NCI-H1092 (cell line): ENCODE measurements at places on chromosomes 2 and 18.

DNA sequence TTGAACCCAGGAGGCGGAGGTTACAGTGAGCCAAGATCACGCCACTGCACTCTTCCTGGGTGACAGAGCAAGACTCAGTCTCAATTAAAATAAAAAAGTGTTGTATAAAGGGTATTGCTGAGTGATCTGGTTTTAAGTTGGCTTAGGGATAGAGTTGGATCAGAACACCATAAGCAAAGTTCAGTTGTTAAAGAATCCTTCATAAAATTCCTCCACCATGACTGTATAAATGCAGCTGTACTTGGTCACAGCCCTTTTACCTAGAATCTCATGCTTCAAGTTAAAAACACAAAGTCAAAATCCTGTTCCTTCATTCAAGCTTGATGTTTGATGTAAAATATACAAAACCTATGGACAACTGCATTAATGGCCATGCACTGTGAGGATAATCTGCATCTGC is 33.4 kb upstream of the PNO1 start:
- no peak for DNase-seq

DNA sequence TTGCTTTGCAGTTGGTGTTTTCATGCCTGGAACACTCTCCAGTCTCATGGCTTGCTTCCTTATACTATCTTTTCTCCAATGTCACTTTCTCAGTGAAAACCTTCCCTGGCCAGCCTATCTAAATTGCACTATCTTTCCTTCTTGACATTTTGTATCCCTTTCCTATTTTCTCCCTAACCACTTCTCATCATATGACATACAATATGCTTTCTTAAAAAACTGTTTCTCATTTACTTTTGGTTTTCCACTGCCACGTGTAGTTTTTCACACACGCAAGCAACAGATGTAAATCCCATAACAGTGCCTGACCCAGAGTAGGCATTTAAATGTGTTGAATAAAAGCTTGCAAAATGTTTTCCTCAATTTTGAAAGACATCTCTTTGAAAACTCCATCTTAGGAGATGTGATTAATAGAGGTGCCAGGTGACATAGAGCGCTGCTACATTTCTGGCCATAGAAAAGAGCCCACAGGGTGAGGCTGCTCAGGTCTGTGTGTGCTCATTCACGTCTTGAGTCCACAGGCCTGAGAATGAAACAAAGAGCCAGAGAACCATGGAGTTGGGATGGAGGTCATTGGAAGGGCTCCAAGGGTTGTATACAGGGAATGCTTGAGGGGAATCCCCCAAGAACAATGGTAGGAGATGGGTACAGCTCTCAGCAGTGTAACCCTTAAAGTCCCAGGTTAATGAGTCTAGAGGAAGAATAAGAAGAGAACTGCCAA is 12.7 kb downstream of the ZNF24 start:
- DNase-seq: no peak

DNA sequence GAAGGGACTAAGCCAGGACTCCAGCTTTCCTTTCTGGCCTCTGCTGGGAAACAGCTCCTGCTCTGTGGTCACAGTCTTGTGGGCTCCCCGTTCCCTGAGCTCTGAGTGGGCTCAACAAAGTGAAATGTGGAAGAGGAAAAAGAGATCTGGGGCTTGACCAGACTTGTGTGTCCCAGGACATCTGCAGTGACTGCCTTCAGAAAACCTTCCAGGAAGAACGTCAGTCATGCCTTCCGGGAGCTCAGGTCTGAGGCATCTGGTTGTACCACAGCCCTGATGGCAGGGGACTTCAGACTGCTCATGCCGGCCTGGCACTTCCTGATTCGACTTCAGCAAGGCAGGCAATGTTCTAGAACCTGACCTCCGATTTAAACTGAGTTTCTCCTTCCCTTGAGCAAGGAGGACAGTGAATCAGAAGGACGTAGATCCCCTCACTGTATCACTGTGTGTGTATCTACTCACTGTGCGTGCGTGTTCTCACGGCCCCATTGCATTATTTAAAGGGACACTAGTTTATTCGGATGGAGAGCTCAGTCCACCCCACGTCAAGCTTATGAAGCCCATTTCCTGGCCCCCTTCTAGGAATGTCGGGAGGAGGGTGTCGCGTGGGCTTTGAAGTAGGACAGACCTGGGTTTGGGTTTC is 548 bp upstream of the FBLN7 start:
- DNase-seq: no peak

DNA sequence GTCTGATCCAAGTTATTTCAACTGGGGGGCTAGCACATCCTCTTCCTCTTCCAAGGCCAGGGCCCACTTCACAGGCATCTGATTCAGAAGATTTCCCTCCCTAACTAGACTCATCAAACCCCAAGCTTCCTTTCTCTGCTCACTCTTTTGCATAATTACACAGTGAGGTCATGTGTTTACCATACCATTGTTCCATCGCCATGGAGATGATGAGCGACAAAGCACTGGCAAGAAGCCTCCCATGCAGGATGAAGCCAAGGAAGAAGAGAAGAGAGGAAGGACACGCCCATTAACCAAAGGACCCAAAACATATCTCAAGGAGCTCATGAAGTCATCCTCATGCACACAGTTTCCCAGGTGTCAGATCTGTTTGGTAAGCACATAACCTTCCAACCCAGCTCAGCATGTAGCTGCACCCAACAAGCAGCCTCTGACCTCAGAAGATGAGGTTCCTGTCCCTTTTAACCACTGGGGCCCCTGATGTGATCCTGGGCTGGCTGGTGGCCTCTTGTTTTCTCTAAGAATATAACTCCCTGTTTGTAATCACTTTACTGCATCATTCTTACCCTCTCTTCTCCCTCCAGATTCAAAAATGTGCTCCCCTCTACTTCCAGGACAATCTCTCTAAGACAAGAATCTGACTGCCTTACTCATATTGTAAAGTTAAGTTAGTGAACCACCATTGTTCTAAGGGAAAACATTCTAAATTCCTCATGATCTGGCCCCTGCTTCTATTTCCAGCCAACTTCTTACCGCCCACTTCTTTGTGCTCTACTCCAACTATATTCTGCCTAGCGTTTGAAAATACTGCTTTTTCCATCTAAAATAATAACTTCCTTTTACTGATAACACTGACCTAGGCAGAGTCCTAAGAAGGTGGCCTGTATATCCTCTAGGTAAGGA is 190.1 kb downstream of the TTC32 start:
- no peak for DNase-seq

DNA sequence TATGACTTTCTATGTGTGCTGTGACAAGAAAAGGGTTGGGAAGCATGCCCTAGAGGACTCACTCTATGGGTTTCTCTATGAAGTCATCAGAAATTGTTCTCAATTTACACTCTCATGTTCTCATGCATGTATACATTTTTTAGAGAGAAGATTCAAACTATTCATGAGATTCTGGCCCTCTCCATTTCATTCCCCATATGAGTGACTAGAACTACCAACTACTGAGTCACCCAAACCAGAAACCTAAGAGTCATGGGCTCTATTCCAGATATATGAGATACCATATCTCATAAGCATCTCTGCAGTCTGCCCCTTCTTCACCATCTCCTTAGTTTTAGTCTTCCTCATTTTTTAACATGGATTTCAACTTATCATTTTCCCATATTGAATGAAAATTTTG is 87.7 kb downstream of the EXOC6B start:
- DNase-seq: no peak

DNA sequence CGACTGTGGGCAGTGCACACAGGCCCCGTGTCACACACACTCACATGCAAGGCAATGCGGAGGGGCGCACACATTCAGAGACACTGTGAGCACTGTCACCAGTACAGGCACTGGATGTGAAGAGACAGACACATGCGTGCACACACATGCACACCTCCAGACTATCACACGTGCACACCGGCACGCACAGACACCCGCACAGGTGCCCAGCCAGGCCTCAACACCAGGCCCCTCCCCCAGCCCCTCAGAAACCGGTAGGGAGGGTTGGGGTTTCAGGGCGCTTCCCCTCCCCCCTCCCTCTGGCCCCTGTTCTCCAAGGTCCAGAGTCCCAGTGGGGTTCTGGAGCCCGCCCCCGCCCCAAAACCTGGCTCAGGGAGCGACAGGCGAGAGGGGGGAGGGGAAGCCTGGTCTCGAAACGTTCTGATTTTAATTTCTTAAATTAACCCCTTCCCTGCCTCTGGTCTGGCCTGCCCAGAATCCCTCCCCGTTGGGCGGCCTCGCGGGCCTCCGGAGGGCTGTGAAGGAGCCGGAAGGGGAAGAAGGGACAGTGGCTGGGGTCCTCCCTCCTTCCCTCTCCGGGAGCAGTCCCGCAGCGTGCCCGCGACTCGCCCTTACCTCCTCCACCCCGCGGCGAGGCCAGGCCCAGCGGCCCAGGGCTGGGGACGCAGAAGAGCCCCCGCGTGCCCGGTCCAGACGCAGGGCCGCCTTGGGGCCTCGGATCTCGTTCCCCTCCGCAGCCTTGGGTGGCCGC is 558 bp downstream of the FBXO41 start:
- no peak for DNase-seq

DNA sequence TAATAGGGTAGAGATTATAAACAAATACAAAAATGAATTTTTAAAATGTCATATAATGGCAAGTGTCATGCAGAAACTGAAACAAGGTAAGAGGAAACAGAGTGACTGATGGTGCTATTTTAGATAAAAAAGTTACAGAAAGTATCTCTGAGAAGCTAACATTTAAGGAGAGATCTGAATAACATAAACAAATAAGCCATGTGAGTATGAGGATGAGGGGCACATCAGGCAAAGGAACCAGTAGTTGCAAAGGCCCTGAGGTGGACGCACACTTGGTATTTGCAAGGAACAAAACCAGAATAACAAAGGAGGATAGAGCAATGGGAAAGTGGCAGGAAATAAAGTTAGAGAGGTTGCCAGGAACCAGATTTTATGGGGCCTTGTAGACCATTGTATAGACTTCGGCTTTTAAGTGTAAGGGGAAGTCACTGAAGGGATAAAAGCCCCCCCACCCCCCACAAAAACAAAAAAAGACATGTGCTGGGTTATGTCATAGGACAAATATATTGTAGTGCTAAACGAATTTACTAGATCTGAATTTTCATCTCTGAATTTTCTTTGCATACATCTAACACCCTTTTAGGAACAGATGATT is 159.2 kb downstream of the DTNB start:
- no peak for DNase-seq

- no peak for DNase-seq
These were observed 27.9 kb downstream of the MARCO start for GRCh38 chr2:118969734-118970395.

DNA sequence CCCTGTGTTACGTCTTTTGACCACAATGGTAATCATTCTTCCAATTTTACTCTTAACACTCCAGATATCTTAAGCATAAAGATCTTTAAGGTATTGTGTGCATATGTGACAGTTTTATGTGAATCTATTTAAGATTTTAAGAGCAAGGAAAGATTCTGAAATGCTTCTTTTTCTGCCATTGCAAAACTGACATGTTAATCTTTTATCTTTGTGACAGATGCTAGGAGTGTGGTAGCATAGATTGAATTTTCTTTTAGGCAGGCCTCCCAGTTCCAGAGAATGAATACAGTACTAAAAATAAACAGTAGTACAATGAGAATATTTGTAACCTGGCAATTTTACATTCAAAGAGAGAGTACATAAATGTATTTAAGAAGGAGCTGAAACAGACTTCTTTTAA is 232.5 kb upstream of the ZSWIM2 start:
- no peak for DNase-seq

GRCh38 chr2:658426-658825 is 18.8 kb downstream of the TMEM18 start:
- no peak for DNase-seq

DNA sequence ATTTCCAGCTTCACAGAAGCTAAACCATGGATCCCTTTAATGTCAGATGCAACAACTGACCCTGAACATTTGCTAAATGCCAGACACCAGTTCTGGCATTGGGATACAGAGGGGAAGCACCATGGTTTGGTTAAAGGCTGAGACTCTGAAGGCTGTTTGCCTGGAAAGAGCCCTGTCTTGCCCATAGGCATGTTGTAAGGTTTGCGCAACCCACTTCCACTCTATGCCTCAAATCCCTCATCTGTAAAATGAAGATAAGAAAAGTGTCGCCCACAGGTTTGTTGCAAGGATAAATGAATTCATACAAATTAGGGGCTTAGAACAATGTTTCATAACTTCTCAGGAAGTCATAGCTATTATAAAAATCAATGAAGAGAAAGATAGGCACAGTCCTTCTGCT is 380.9 kb upstream of the GYPC start:
- DNase-seq: no peak

DNA sequence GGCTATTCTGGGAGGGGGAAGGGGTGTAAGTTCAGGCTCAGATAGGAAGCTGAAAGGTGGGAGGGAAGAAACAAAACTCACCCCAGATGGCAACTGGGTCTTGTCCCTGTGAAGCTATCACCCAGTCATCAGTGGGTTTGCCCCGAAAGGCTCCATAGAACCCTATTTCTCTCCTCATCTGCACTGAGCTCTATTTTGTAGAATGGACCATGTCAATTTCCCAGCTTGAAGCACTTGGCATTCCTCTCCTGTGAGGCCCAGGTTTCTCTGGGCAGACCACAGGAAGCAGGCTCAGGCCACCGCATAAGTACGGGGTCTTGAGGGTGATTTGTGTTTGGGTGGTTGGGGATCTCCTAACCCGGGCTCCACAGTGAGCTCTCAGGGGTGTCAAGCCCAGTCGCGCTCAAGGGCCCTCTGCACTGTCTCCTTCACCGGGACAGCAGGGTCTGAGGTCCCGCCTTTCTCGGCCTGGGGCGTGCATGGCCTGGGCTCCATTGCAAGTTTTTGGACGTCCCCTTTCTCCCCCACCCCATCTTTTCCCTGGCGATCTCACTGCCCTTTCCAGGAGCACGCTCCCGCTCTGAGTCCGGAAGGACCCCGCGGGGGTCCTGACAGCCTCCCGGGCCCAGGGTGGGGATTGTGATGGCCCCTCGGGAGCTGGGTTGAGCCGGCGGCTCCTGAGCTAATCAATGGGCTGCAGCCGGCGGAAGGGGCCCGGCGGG is 27.3 kb upstream of the NOTO start:
- no peak for DNase-seq

GRCh38 chr18:32160547-32160946 is 29.3 kb upstream of the MEP1B start:
- DNase-seq: no peak

GRCh38 chr18:32764611-32765244 is 8.1 kb downstream of the KLHL14 start:
- DNase-seq: no peak

GRCh38 chr2:44772131-44772530 is 169.4 kb upstream of the SIX3 start:
- peak; percentile 60 for DNase-seq
